C1 segment of cervical spinal cord (tissue), 14 donors: ENCODE measurements at places on chromosomes 12 and 14.

- DNase-seq: no peak
Measured at GRCh38 chr12:76413121-76413520, 64.9 kb upstream of the BBS10 start.

DNA sequence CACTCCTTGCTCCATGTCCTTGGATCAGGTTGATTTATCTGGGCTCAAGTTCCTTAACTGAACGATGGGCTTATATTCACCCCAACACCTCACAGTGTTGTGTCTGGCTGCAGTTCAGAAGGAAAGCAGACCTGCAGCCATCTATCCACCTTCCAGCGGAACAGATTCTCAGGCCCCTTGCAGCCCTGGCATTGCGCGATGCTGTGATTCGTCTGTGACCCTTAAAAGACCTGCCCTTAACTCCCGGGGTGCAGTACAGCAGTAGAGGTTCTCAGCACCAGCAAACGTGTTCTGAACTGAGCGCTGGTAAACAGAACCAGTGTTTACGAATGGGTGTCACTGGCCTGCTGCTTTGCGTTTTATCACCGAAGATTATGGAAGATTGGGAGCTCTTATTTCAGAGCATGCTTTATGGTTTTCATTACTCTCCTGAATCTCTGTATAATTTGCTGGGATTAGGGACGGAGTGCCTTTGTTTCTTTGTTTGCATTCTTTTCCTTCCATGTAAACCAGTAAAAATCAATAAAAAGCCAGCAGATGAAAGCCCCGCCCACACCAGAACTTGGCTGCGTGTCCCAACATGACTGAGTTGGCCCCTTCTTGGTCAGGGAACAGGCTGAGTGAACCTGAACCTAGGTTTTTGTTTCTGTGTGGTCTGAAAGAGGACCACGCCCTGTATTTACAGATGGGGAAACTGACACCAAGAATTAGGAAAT is 286.7 kb upstream of the CRY1 start:
- DNase-seq: no peak

- DNase-seq: no peak
Measured at GRCh38 chr12:104704224-104704779, 247.6 kb downstream of the CHST11 start.

DNA sequence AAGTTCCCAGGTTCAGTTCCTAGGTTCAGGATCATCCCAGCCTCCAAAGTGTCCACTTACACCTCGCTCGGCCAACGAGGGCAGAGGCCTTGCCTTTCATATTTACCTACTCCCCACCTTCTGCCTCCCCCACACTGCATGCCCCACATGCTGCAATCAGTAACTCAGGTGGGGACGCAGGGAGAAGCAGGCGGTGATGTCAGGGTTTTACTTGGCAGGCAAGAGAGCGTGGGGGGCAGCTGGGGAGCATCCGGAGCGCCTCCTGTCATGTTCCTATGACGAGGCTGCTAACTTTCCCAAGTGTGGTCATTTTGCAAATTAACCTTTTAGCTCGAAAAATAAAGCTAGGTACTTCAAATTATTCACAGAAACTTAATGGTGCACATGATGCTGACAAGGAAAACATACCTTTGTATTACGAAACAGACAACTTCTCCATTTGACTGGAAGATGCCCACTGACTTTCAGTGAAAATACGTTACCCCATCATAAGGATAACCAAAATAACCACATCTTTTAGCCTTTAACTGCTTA is 53.8 kb downstream of the SETD3 start:
- no peak for DNase-seq

DNA sequence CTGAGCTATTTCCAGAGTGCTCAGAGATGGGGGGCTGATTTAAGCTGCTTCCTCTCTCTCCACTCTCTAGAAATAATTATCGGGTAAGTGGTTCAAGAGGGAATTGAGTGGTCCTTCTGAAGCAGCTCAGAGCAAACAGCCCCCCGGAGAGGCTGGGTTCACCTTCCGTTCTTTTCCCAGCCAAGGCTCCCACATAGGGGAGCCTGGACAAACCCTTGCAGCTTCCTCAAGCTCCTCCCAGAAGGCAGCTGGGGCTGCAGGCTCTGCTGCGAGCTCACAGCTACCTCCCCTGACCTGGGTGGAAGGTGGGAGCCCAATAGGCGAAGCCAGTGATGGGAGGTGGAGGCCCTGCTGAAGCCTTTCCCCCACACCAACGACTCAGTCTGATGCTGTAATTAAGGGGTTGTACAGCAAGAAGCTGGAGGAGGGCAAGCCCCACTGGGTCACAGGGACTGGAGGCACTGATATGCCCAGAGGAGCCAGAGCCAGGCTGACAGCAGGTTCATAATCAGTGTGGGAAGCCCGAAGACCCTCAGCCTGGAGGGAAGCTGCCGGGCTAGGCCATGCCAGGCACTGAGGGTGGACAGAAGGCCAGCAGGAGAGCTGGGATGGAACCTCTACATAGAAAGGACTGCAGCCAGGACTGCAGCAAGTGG is 52.4 kb downstream of the ARL6IP4 start:
- no peak for DNase-seq

GRCh38 chr12:73452672-73453469 is 1084.8 kb upstream of the ATXN7L3B start:
- no peak for DNase-seq

GRCh38 chr12:52058631-52059361 is 7.6 kb downstream of the NR4A1 start:
- DNase-seq: peak; percentile 24

DNA sequence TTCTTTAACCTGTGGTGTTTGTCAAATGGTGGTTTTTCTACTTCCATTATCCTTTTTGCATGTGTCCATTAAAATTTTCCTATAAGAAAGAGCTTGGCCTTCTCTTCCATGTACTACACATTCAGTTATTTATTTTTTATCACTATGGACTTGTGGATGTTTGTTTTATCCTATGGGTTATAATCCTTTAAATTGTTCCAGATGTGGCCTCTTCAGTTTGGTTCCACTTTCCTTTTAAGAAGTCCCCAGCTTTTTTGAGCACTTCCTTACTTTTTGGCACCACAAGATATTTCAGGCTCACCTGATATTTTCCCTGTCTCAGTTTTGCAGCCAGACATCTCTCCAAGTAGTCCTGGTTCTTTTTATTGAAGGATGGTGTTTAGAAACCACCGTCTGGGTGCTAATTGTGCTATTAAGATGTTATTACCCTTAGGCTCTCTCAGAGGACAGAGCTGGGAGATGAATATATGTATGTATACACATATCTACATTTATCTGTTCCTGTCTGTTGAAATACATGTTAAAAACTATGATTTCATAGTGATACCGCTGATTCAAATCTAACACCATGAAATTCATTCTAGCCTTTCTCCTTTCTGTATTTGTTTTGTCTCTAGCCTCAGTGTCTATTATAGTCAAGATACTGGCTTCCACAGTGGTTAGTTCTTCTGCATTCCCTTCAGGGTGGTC is 408.5 kb upstream of the RGS6 start:
- no peak for DNase-seq

GRCh38 chr14:77306851-77307496 is 13.7 kb downstream of the POMT2 start:
- peak; percentile 67 for DNase-seq

DNA sequence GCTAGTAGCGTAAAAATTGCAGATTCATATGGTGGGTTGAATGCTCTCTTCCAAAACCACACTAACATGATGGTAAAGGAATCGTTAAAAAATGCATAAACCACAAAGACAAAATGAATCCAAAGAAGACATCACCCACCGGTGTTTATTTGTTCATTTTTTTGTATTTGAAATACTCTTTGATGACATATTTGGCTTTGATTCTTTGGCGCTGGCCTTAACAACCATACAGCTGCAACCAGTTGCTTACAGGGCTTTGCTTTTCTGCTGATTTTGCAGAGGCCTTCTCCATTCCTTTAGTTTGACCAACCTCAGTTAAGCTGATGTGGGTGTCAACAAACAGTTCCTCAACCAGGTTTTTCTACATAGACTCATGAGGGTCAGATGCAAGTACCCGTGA is 103.5 kb downstream of the CACNA1C start:
- no peak for DNase-seq
